Right hindlimb (tissue), 1 donor: ENCODE measurements at places on chromosomes 2 and 18.

- no peak for DNase-seq
Measured at GRCh38 chr2:183081911-183082310, 3.4 kb downstream of the DUSP19 start.

DNA sequence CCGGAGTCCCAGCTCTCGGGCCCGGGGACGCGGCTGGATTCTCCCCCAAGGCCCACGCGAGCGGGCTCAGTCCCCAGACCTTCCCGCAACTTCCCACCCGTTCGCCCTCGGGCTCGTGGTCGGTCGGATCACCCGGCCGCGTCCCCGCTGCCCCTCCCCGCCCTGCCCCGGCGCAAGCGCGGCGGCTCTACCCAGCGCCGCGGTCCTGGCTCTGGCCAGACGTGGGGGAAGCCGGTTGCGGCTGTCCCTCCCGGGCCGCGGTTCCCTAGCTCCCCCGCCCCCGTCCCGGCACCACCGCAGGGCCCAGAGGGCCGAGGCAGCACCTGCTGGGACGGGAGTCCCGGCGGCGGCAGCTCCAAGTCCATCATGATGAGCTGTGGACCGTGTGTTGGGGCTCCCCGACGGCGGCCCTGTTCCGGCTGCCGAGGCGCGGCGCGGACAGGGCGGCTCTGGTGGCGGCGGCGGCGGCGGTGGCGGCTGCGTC lies 276 bp downstream of the NFE2L2 start:
- DNase-seq = no peak

DNA sequence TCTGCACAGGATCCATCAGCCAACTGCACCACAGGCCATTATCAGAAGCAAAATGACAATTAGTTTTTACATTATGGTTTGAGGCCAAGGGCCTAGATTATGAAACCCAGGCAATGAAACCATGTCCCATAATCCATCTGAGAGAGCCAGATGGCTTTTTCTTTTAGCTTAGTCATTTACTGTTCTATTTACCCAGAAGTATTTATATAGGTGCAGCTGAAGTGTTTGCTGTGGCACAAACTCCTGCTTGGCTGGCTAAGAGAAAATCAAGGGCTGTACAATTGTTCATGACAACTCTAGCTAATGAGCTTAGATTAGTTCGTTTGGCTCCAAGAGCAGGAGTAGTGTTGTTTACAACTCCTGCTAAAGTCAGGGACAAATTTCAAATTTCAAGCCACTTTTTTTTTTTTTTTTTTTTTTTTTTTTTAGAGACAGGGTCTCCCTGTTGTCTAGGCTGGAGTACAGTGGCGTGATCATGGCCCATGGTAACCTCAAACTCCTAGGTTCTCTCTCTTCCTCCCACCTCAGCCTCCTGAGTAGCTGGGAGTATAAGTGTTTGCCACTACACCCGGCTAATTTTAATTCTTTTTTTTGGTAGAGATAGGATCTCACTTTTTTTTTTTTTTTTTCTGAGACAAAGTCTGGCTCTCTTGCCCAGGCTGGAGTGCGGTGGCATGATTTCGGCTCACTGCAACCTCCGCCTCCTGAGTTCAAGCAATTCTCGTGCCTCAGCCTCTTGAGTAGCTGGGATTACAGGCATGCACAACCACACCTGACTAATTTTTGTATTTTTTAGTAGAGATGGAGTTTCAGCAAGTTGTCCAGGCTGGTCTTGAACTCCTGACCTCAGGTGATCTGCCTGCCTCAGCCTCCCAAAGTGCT lies 18.4 kb upstream of the REV1 start:
- no peak for DNase-seq

DNA sequence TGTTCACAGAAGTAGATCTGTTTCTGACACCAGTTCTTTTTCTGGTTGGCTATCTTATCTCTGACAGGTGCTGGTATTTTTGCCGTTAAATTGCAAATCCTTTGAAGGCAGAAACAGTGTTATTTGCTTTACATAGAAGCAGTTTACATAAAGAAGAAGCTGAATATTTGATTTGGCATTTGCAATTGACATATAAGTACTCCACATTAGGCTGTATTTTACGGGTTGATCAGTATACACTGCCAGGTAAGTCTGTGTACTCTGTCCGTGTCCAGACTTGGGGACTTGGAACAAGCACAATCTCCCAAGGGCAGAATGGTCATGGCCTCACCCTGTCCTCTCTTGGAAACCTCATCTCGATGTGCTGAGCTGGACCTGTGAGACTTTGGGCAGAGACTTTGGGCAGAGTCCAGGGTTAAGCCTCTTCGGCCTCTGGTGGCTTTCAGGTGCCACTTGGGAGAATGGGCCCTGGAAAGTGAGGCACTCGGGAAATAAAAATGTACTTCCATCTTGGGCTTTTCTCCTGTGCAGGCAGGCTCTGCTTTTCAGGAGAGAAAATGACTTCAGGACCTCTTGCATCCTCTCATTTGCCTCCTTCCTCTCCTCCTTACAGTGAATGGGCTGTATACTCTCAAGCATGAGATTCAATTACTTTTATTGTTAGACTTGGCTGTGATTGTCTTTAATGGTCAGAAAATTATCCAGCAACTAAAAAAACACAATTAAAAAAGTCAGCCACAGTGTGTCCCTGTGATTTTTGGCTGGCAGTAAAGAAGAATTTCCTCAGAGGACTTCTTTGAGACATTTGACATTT lies 108.5 kb downstream of the RAPGEF4 start:
- no peak for DNase-seq

GRCh38 chr2:189265696-189266320 lies 86.2 kb upstream of the COL5A2 start:
- no peak for DNase-seq

GRCh38 chr2:71799013-71799575 lies 345.7 kb downstream of the DYSF start:
- no peak for DNase-seq

DNA sequence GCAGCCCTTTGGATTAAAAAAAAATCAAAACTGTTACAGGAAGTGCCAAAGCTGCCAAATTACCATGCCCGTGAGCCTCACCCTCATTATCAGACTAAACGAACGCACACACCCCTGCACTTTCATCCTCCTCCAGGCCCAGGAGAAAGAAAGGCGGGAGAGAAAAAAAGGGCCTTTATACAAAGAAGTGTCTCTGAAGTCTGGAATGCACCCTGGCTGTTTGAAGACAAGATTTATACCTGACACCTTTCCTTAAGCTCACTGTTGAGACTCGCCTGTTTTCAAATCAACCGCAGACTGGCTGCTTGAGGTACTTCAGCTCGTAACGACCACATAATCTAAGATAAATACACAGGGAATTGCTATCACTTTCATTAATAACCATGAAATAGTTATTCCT lies 31.0 kb downstream of the EDAR start:
- no peak for DNase-seq

GRCh38 chr2:206305523-206306245 lies 31.2 kb downstream of the ZDBF2 start:
- DNase-seq = no peak

- DNase-seq = peak; percentile 89
Measured at GRCh38 chr2:290090-290722, 2.3 kb upstream of the ALKAL2 start.

DNA sequence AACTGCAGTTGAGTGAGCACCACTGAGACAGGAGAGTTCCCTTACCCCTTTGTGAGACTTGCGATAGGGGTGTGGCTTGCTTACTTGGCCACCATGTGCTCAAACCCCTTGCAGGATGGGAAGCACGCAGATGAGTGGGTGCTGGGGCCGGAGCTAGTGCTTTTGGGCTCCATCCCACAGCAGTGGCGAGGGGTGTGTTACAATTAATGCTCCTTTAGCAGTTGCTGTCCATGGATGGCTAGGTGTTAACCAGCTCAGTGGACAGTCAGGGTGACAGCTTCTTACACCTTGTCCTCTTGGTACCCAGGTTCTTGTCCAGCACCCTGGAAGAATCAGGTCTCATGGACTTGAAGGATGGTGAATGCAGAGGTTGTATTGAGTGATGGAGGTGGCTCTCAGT lies 103.9 kb downstream of the SH3RF3 start:
- no peak for DNase-seq

GRCh38 chr2:38095079-38095995 lies 19.4 kb upstream of the CYP1B1 start:
- DNase-seq = no peak

DNA sequence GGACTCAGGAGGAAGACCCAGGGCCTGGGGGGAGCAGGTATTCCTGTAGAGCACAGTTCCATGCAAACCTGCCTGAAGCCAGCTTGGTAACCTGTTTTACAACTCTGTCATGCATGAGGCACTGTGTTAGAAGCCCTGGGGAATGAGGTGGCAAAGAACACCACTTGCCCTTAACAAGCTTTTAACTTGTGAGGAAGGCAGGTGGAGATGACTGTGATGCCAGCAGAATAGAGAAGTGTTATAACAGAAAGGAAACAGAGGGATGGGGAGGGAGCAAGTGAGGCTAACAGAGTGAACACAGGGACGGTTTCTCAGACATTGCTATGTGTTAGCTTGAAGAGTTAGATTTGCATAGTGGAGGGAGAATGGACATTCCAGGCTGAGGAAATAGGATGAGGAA lies 11.5 kb upstream of the IL1A start:
- no peak for DNase-seq
